ENCODE measurements at places on chromosomes 1 and 21.

- no peak for DNase-seq
Observed at GRCh38 chr21:31201144-31201543, 142.9 kb downstream of the TIAM1 start.

DNA sequence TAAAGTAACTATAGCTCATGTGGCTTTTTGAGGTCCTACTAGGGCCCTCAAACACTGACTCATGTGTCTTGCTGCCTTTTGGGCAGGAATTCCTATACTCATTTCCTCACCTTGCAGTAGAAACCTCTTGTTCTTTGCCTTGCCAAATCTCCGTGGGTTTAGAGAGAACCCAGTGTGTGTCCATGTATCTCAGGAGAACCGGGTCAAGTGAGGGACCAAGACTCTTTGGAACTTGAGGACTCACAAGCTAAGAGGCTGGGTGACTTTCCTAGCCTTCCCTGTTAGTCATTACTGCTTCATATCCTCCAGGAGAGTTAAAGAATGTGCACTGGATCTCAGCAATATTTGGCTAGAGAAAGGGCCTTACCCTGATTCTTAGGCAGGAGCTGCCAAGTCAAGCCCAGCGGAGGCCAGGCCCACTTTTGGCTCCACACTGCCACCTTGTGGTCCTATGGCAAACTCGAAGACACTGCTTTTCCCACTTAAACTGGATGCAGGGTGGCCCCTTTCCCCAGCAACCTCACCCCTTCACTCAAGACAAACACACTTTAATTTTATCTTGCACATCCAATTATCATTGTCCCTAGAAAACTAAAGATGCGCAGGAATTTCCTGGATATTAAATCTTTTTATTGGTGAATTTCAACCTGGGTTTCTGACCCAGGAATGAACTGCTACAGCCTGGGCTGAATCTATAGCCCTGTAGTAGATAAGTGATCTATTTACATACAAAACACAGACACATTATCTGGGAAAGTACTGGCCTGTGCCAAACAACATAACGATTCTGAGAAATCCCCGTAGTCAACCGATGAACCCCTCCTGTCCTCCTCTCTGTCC lies 10.6 kb downstream of the AVPR1B start:
- peak; percentile 72 for DNase-seq

GRCh38 chr1:153288634-153289275 lies 24.0 kb downstream of the PGLYRP3 start:
- DNase-seq, result no peak

GRCh38 chr1:32525661-32526444 lies 13.4 kb upstream of the ZBTB8A start:
- DNase-seq, result no peak

DNA sequence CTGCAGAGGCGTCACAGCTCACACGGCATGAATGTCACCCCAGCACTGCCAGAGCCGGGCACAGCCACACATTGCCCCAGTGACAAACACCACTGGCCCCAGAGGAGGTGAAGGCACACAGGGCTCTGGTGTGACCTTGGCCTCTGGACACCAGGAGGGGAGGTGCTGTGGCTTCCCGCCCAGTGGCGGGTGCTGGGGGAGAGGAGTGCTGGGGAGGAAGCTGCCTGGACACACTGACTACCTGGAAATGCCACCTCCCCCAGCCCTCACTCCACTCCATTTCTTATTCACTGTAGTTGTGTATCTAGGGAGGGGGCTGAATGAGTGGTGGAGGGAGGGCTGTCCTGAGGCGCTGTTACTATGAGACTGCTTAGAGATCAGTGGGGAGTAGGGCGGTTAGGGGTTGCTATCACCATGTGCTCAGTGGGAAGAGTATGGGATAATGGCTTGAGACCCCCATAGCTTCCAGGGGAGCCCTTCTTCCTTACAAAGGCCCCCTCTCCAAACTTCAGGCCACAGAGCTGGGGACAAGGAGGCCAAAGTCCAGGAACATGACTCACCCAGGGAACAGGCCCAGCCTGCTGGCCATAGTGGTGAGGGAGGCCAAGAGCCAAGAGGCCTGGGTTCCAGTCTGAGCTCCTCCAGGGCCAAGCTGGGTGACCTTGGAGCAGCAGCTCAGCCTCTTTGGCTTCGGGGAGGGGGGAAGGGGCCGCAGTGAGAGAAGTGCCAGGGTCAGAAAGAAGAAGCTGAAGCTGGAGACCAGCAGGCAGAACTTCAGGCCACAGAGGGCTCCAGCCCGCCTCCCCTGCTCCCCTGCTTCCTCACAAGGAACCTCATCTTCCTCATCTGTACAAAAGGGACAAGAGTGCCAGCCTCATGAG lies 40.1 kb downstream of the AHDC1 start:
- no peak for DNase-seq

DNA sequence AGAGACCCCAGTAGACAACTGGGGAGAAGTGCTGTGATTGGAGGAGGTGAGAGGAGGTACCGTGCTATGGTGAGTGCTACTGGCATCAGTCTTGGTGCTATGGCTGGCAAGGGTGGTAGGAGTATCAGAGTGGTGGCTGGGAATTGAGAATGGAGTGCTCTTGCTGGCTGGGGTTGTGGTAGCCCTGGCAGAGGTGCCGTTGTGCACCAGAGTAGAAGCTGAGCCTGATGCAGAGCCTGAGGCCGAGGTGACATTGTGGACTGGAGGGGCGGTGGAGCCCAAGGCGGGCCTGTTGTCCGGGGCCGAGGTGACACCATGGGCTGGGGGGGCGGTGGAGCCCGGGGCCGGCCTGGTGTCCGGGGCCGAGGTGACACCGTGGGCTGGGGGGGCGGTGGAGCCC lies 14.6 kb downstream of the TRIM46 start:
- DNase-seq, result no peak

GRCh38 chr1:42847111-42847595 lies 740 bp downstream of the ZNF691 start:
- no peak for DNase-seq

DNA sequence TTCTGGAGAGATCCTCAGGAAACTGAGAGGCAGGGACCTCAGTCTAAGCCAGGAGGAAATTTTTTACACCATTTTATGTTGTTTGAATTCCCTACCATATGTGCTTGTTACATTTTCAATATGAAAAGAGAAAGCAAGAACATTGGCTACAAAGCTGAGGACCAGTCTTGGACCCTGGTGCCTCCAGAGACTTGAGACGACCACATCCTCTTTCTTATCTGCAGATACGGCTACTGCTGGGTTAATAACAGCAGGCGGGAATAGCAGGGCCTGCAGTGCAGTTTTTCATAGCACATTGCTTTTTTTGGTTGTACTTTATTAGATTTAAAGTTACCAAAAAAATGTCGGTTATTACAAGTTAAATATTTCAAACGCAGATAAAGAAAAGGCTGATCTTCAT lies 3.9 kb downstream of the KDM4A start:
- no peak for DNase-seq

- no peak for DNase-seq
Observed at GRCh38 chr1:165055581-165055980, 300.9 kb downstream of the LMX1A start.

DNA sequence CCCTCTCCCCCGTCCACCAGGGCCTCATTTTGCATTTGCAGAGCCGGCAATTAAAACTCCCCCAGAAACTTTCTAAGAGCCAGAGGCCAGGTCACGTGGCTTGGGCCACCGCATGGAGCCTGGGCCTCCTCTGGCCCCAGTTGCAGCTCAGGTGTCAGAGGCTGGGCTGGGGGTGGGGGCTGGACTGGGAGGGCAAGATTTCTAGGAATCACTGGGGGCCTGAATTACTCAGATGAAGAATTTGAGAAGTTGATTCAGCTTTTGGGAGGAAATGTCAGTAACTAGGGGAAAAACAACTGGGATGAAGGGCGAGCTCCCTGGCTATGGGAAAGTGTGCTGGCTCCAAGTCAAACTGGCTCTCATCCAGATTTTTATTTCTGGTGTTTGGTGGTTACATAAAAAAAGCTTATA lies 151.0 kb downstream of the CDC7 start:
- DNase-seq, result no peak

DNA sequence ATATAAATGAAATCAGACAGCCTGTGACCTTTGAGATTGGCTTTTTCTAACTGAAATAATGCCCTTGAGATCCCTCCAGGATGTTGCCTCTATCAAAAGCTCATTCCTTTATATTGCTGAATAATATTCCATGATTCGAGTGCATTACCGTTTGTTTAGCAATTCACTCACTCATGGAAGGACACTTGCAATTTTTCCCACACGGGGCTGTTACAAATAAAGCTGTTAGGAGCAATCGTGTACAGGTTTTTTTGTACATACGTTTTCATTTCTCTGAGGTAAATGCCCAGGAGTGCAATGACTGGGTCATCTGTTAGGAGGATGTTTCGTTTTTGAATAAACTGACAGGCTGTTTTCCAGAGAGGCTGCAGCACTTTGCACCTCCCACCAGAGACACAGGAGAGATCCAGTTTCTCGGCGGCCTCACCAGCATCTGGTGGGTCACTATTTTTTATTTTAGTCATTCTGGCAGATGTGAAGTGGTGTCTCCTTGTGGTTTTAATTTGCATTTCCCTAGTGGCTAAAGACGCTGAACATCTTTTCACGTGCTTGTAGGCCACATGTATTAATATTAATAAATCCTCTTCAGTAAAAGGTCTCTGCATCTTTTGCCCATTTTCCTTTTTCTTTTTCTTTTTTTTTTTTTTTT lies 11.0 kb downstream of the PRDM15 start:
- DNase-seq, result no peak

- DNase-seq, result no peak
Observed at GRCh38 chr1:245771511-245772281, 616.9 kb downstream of the KIF26B start.

GRCh38 chr1:241286486-241286885 lies 70.5 kb downstream of the RGS7 start:
- no peak for DNase-seq

DNA sequence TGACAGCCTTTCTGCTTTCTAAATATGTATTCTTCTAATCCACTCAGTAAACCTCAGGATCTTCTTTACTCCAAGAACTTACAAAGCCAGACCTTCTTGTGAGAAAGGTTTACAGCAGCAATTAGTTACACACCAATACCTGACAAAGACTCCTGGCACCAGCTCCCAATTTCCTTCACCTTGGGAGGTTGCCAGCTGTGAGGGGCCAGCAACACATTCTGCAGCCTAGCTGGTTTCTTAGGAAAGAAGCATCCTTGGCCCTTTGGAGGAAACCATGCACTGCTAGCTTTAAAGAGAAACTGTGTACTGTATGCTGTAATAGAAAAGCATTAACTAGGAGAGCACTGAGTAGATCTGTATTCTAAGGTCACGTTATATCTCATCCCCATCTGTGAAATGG lies 10.8 kb downstream of the FYB2 start:
- no peak for DNase-seq

DNA sequence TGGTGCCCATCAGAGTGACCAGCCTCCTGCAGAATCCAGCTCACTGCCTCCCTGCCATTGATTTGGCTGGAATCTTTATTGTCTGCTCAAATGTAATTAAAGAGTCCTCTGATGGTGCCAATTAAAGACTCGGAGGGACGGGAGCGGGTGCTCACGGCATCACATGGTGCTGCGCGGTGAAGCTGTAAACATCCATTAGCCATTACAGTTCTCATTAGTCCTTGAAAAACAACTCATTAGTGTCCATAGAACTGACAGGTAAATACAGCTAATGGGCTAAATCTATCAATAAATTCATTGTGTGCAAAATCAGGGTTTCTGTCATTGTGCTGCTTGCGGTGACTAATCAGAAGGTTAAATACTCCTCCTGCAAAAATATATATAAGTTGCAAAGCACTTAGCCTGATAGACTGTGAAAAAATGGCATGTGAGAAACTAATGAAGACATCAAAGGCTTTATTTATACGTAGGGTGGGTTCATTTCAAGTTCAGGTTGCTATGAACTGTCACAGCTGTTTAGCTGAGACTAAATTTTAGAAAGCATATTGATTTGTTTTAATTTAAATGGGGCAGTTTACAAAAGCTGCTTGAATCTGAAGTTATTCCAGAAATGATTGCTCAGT lies 289.8 kb upstream of the POU3F1 start:
- DNase-seq, result no peak

GRCh38 chr1:208192995-208193394 lies 51.2 kb downstream of the PLXNA2 start:
- DNase-seq, result no peak

GRCh38 chr1:53259932-53260331 lies 21.6 kb upstream of the MAGOH start:
- DNase-seq, result no peak
